A172 (cell line): ENCODE measurements at places on chromosomes 2 and 18. TPM values are rescaled to one million over a fixed set of nuclear protein-coding genes. Genes with fewer than 3 reads are reported as not detected.
A peak's percentile ranks its signal among the peaks of the same experiment; 100 is the strongest.

DNA sequence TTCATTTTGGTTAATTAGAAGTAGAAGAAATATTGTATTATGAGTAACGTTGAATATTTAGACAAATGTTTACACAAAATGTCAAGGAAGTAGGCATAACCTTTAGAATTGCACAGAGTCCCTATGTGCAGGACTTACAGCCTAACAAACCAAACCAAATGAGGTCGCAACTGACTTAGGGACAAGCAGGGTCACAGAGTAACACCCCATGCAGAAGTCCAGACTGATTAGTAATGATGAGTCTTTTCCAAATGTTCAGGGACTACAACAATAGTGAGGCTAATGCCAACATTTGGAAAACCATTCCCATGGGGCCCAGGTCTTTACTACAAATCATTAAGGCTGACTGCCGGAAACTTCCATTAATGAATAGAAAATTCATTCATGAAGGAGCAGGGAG is 452.5 kb upstream of the CHAC2 start:
- DNase-seq, result no peak

DNA sequence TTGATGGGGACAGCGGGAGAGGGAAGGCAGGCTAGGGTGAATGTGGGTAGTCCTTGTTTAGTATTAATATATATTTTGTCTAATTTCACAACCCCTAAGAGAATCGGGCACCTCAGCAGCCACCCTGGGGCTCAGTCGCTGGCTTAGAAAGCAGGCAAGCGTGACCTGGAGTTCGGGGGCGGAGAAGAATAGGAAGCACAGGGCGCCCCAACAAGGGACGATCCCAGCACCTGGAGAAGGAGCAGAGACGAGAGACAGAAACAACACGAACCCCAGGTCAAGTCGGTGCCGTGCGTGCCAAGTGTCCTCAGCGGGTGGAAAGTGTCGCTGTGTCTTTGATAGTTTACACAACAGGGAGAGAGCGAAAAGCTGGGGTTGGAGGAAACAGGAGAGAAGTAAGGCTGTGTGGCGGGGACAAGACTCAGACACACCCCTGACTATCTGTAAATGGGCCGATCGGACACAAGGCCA is 95.4 kb downstream of the NFATC1 start:
- DNase-seq, result no peak

GRCh38 chr2:152459091-152459490 is 124.1 kb downstream of the FMNL2 start:
- DNase-seq, result no peak

Gene CABYR
- 16.3 and 24.6 TPM in 2 replicates for total RNA-seq

Gene PDCD1
- total RNA-seq, result 0.10 TPM in 1 of 2 replicates, not detected in the other

Gene SERPINB3
- total RNA-seq, result not detected in 2 replicates

Gene CRYGC
- total RNA-seq, result not detected in 2 replicates

GRCh38 chr2:64455545-64455944 is 1.6 kb downstream of the LGALSL start:
- DNase-seq, result peak; percentile 31

Gene ZAP70
- not detected in 2 replicates for total RNA-seq

DNA sequence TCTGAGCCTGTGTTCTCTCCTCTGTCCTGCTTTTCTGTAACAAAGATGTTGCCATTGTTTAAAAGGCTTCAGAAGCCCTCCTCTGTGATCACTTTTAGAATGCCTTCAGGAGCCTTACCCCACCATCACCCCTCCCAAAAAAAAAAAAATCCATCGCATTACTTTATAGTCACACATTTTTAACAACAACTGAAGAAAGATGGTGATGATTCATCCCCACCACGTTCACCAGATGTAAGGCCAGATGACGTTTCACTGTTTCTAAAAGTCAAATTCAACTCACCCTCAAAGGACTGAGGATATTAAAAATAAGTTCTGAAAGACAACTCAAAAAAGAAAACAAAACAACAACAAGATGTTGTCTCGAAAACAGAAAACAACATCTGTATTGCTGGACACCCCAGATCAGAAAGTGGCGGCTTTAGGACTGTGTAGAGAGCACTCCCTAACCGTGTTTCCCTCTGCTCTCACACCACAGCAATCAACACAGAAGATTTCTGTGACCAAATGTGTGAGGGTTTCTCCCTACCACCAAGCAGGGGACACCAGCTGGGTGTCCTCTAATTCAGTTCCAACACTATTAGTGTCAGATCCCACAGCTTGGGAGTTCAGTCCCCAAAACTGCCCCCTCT is 61.9 kb upstream of the CREB1 start:
- peak; percentile 57 for DNase-seq

DNA sequence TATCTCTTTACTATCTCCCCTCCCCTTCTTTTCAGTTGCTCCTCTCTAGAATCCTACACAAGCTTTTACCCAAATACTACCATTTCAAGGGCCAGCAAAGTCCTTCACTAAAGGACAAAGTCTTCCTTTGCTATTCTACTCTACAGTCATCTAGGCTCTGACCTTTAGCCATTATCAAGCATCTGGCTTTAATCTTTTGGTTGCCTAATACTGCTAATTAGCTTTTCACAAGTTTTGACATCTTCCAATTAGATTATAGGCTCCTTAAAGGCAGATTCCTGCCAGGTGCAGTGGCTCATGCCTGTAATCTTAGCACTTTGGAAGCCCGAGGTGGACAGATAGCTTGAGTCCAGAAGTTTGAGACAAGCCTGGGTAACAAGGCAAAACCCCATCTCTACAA is 194.4 kb downstream of the SH3BP4 start:
- DNase-seq, result no peak

GRCh38 chr18:45521777-45522176 is 93.5 kb upstream of the SLC14A2 start:
- DNase-seq, result no peak

DNA sequence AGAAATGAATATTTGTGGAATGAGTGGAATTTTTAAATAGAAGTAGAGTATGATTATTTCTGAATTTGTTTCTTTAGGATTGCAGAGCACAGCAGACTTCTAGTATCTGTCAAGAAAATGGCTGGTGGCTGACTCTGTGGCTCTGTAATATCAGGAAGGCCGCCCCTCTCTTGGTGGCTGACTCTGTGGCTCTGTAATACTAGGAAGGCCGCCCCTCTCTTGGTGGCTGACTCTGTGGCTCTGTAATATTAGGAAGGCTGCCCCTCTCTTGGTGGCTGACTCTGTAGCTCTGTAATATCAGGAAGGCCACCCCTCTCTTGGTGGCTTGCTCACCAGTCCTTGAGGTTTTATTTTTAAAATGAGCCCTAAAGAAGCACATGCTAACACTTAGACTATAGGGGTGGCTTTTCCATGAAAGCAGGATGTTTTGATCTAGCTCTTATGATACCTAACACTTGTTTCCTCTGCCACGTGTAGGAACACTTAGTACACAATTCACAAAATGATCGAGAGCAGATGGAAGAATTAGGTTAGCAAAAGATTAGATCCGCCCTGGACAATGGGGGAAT is 85.1 kb upstream of the TTC39C start:
- DNase-seq, result no peak

GRCh38 chr2:168244318-168244717 is 3.1 kb downstream of the STK39 start:
- DNase-seq, result no peak

GRCh38 chr2:36322108-36322507 is 33.5 kb upstream of the CRIM1 start:
- DNase-seq, result peak; percentile 48

Gene LGALSL
- total RNA-seq, result 7.6 and 20.3 TPM in 2 replicates

GRCh38 chr2:65536596-65536995 is 104.2 kb upstream of the SPRED2 start:
- no peak for DNase-seq

- peak; percentile 70 for DNase-seq
These were observed 510.3 kb downstream of the RNF144A start for GRCh38 chr2:7427293-7428060.

DNA sequence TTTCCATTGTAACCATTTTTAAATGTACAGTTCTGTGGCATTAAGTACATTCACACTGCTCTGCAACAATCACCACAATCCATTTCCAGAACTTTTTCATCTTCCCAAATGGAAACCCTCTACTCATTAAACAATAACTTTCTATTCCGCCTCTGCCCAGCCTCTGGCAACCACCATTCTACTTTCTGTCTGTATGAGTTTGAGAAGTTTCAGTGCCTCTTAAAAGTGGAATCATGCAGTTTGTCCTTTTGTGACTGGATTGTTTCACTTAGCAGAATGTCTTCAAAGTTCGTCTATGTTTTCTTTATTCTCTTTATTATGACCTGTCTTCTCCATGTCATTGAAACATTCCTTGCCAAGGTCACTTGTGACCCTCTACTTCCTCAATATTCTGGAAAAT is 22.0 kb upstream of the PELI1 start:
- DNase-seq, result no peak

GRCh38 chr18:292271-292670 is 24.4 kb upstream of the THOC1 start:
- DNase-seq, result no peak

- DNase-seq, result peak; percentile 35
These were observed 844 bp upstream of the MPV17 start for GRCh38 chr2:27323596-27324285.
